ENCODE measurements at places on chromosomes 2 and 18. TPM values are rescaled to one million over a fixed set of nuclear protein-coding genes. Genes with fewer than 3 reads are reported as not detected.

DNA sequence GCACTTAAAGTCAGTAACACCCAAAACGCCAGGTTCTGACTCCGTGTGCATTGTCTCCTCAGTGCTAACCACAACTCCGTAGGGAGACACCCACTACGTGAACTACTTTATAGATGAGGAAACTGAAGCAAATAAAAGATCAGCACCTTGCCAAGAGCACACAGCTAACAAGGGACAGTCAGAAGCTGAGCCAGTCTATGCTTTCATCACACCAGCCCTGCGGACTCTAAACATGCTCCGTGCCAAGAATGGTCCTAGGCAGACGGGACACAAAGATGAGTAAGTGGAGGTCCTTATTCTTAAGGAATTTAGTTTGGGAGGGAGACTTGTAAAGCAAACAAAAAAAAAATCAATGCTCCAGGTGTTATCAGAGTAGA lies 9.6 kb downstream of the MBOAT2 start:
- no peak for DNase-seq

DNA sequence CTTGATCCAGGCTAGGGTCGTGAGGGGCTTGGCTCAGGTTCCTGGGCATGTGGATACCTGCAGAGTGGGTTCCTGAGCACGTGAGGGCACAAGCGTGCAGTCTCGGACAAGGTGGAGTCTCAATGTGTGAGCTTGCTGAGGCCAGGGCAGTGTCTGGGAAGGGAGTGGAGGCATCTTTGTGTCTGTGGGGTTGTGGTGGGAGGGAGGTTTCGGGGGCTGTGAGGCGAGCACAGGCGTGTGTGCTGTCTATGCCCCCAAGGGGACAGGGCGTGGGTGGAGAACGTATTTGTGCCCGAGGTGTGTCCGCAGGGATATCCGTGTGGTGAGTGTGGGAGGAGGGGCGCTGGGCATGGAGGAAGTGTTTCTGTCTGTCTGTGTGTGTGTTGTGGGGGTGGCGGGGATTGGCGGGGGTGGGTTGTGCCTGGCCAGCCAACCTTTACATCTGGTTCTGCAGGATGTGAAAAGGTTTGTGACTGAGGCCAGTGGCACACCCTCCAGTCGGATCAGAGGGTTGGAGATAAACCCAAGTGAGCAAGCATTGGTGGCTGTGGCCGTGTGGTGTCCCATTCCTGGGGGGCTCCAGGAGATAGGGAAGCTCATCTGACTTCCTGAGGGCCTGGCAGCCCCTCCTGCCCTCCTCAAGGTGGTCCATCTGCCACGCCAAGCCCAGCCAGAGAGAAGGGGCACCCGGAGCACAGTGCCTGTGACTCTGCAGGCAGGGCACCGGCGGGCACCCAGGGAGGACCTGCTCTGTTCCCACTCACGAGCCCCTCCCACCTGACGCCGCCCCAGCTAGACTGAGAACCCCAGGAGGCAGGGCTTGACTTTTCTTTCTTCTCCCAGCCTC lies 57.1 kb downstream of the ZFP36L2 start:
- DNase-seq, result peak; percentile 49

DNA sequence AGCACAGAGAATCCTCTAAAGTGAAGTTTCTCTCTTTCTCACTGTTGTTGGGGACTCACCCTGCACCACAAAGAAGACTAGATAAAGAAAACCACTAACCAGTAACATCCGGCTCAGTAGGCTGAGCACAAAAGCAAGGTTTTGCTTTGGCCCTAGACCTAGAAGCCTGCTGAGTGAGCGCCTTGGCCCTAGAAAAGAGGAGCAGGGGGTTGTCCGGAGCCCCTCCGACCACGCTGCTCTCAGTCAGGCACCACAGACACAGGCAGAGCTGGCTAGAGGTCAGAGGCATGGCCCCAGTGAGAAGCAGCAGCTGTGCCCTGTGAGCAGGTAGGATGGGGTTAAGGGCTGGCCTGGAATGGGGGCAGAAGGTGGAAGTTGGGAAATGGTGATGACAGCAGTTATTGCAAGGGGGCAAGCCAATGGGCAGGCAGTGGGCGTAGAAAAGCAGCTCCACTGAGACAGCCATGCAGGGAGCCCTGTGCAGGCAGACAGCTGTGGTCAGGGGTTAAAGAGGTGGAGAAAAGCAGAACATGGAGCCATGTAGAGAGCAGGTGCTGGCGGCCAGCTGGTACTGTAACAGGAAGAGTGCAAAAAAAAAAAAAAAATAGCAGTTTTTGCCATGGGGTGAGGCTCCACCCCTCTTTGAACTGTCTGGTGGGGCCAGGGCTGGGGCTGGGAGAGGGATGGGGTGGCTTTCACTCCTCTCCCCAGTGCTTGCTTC lies 36.9 kb upstream of the SLC14A1 start:
- DNase-seq, result no peak

GRCh38 chr2:191666732-191667131 lies 11.2 kb upstream of the NABP1 start:
- no peak for DNase-seq

DNA sequence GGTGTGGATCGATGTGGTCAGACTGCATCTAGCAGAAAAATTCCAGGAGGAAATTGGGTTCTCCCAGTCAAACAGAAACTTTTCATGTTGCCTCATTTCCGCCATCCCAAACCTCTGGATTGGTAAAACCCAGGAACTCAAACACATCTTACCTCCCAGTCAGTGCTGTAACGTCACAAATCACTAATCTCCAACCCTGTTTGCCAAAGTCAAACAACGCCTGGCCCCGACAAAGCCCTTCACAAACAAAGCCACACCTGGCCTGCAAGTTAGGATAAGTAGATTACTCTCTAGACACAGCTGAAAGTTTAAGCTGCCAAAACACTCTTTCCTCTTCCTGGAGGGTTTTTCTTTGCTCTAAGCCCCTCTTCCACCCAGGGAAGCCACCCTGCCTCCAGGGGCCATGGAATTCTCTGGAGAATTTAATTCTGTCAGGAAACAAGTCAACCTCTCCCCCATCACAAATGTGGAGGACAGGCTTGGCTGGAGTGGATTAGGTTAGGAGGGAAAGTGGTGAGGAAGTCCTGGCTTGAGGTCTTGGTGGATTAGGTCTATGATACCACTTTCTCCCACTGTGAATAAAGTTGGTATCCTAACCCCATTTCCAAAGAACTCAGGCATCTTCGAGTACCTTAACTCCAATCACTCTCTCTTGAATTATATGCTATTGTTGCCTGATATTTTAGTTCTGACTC lies 86.7 kb downstream of the LYPD6B start:
- peak; percentile 65 for DNase-seq

DNA sequence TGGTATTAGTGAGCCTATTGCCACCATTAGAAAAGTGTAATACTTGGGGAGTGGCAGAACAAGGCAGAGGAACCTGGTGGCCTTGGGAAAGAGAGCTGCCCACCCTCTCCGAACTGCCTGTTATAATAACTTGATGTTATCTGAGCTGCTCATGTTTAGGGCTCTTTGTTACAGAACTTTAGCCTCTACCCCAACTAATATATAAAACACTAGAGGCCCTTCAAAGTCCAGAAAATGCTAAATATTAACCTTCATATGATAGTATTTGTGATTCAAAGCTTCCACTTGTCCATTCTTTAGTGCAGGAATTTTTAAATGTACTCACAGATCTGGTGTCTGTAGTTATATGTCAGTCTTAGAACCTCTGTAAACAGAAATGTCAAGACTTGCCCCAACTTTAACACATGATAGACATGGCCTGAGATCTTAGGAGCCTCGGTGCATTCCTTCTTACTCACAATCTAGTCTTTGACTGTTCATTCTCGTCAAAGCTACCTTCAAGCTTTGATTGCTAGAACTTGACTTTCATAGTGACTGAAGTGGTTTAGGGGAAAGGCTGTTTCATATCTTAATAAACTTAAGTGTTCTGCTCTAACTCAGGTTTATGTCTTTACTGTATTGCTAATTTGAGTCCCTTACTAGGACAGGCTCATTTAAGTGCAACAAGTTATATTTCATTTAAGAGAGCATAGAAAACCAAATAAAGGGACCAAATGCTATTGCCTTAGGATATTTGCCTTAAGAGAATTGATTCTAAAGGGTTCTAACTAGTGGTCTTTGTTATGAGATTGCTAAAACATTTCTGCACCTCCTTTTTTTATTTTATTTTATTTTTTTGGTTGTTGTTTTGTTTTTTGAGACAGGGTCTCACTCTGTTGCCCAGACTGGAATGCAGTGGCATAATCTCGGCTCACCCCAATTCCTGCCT lies 41.6 kb downstream of the DDX1 start:
- no peak for DNase-seq

GRCh38 chr2:97708608-97709007 lies 4.8 kb upstream of the ZAP70 start:
- no peak for DNase-seq

DNA sequence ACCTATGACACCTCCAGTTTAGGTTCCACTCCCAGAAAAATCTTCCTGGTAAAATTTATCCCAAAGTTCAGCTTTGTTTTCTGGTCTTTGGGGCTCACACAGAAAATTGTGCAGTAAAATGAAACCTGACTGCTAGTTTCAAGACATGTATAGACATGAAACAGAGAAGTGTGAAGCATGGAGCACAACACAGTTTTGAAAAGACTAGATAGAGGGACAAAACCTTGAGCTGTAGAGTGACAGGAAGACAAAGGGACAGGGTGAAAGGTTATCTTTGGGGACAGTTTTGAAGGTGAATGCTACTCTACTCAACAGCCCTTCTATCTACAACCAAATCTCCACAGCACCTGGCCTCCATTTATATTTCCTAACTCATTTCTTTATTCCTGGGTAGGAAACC lies 352.6 kb downstream of the RBM43 start:
- DNase-seq, result no peak

- DNase-seq, result no peak
These were observed 41.8 kb upstream of the MSH6 start for GRCh38 chr2:47741101-47741500.

- DNase-seq, result no peak
These were observed 504.5 kb upstream of the VRK2 start for GRCh38 chr2:57542081-57542480.

- DNase-seq, result no peak
These were observed 133.2 kb upstream of the GULP1 start for GRCh38 chr2:188158337-188159100.

DNA sequence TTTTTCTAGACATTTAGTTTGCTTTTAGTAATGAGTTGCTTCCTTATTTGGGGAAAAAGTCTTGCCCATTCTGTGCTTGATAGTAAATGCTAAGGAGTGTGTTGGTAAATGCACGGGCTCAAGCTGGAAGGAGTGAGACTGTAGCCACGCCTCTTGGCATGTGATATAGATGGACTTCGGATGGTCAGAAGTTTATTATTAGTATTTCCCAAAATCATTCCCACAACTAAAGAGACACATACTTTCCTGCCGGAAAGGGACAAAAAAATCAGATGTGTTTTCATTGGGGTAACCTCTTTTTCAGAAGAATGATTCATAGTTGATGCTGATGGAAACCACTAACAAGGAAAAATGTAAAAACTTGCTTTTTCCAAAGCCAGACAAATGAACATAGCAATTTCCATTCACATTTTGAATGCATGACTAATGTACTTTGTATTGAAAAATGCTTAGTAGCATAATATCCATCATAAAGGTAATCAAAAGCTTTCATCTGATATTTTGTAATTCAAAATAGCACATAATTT lies 133.2 kb downstream of the ZNF532 start:
- no peak for DNase-seq

DNA sequence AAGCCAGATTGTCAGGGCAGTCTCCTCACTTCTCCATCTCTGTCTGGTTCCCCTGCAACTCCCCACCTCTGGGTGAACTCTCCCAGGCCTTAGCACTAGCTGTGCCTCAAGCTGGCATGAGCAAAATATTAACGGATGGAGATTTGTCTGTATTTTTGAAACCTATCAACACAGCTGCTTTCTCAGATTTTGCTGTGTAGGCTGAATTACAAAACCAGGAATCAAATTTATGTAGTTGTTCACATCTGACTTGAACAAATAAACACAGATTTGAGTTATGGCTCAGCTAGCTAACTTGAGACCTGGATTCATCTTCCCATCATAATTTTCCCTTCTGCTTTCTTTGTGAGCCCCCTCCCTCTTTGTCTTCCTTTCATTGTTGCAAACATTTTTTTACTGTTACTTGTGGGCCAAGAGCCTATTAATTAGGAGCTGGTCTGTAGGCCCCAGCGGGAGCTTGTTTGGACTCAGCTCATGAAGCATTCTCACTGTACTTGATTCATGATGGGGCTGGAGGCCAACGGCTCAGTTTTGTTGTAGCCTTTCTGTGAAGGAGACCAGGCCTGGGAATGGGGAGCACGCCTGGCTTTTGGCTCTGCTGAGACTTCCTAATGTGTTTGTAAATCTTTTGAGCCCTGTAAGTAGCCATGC lies 164.1 kb upstream of the GATA6 start:
- DNase-seq, result no peak

GRCh38 chr18:10743766-10744165 lies 217.9 kb downstream of the NAPG start:
- DNase-seq, result no peak

DNA sequence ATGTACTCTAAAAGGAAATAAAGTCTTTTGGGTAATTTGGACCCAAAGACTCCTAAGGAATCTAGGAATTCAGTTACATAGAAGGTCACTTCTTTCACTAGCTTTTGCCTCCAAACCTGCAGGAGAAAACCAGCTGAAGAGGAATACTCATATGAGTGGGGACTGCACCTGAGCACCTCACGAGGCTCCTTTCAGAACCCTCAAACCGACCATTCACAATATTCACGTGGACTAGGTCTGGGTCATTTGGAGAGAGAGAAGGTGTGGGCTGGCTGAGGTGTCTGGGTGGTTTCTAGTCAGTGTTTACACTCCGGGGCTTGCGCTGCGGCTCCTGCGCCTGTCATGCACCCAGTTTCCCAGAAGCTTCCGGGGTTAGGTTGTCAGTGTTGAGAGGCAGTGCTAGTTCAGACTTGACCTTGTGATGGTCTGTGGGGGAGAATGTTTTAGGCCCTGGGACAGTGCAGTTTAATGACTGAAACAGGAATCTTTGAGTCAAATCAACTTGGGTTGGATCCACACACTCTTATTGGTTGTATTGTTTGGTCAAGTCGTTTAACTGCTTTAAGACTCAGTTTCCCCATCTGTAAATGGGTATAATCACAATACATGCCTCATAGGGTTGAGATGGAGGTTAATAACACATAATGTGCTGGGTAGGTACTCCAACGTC lies 78.4 kb downstream of the LIMS1 start:
- DNase-seq, result no peak

GRCh38 chr2:45654250-45654649 lies 2.8 kb downstream of the PRKCE start:
- peak; percentile 28 for DNase-seq

DNA sequence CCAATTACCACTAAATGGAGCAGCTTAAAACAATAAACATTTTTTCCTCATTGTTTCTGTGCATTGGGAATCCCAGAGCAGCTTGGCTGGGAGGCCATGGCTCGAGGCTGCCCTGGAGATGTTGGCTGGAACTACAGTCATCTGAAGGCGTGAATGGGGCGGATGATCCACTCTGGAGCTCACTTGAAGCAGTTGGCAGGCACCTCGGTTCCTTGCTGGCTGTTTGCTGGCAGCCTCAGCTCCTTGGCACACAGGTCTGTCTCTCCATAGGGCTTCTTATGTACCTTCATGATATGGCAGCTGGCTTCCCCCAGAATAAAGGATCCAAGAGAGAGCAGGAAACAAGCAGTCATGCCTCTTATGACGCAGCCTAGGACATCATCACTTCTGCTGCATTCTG lies 227.0 kb upstream of the COPS8 start:
- DNase-seq, result no peak

The WIPF1 gene
- 5.2 TPM for total RNA-seq

The OSBPL6 gene
- total RNA-seq, result 0.79 TPM

The OTOF gene
- total RNA-seq, result 0.12 TPM

The TEX44 gene
- total RNA-seq, result not detected

The PROC gene
- total RNA-seq, result not detected
